Gastrocnemius medialis (tissue), 4 donors: ENCODE measurements at places on chromosomes 11 and 22. TPM values are rescaled to one million over a fixed set of nuclear protein-coding genes. Genes with fewer than 3 reads are reported as not detected.

- no peak for DNase-seq
These were observed 8.1 kb downstream of the CCDC15 start for GRCh38 chr11:124961972-124962609.

DNA sequence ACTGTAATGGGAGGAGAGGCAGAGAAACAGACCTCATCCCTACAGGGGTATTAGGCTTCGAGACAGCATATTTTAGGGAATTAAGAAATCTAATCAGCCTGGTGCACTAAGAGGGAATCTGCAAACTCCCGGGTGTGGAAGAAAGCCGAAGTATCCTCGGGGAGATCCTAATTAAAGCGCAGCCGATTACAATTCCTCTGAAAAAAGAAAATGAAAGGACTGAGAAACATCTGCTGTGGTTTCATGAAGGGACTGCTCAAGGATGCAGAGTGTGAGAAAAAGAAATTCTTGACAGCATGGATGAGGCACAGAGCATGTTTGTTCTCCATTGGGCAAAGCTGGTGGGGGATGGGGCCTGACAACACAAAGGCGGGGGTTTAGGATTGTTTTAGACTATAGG lies 290.0 kb upstream of the LARGE1 start:
- no peak for DNase-seq

GRCh38 chr11:34827228-34827627 lies 89.0 kb downstream of the APIP start:
- DNase-seq: no peak

DNA sequence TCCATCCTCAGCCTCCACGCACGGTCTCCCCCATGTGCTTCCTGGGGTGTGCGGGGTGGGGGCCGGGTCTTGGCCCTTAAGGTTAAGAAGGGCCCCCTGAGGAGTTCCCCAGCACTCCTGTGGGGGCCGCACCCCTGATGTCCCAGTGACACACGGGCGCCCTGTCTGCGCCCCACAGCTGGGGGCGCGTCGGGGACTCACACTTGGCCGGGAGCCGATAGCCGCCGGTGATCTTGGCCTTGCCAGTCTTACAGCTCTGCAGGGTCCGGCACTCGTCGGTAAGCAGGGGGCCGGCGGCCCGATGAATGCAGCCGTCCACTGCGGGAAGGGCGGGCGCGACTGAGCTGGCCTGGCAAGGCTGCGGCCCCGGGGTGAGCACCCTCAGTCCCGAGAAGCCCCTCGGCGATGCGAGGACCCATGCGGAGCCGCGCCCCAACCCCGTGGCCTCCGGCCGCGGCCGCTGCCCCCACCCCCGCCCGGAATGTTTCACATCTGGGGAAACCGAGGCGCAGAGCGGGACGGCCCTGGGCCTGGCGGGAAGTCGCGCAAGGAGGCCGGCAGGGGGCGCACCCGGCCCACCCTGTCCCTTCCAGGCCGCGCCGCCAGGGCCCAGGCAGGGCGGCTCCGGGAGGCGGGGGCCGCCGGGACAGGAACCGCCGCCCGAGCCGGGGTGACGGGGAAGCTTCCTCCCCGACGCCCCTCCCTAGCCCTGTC lies 13.9 kb downstream of the OTUB1 start:
- no peak for DNase-seq

Gene MGAT3
- 0.58 TPM for total RNA-seq

Gene KRTAP5-11
- total RNA-seq: not detected

Gene MPPED2
- total RNA-seq: 4.4 TPM
